ENCODE measurements at places on chromosomes 16 and 17.

- DNase-seq, result no peak
Measured at GRCh38 chr16:82368041-82368440, 198.0 kb upstream of the MPHOSPH6 start.

- no peak for DNase-seq
Measured at GRCh38 chr16:25340973-25341372, 83.3 kb upstream of the ZKSCAN2 start.

- DNase-seq, result no peak
Measured at GRCh38 chr16:23663918-23664317, 14.8 kb upstream of the PLK1 start.

GRCh38 chr17:14922411-14922810, 342.7 kb downstream of the PMP22 start:
- no peak for DNase-seq

GRCh38 chr17:71412803-71413202, 708.0 kb upstream of the SOX9 start:
- no peak for DNase-seq

GRCh38 chr17:75109046-75109406, 743 bp upstream of the ARMC7 start:
- DNase-seq, result no peak

GRCh38 chr17:61291451-61292285, 108.0 kb upstream of the TBX2 start:
- DNase-seq, result no peak

- DNase-seq, result no peak
Measured at GRCh38 chr16:27317320-27317719, 3.5 kb downstream of the IL4R start.

GRCh38 chr16:560701-561412, 663 bp downstream of the PRR35 start:
- DNase-seq, result no peak

DNA sequence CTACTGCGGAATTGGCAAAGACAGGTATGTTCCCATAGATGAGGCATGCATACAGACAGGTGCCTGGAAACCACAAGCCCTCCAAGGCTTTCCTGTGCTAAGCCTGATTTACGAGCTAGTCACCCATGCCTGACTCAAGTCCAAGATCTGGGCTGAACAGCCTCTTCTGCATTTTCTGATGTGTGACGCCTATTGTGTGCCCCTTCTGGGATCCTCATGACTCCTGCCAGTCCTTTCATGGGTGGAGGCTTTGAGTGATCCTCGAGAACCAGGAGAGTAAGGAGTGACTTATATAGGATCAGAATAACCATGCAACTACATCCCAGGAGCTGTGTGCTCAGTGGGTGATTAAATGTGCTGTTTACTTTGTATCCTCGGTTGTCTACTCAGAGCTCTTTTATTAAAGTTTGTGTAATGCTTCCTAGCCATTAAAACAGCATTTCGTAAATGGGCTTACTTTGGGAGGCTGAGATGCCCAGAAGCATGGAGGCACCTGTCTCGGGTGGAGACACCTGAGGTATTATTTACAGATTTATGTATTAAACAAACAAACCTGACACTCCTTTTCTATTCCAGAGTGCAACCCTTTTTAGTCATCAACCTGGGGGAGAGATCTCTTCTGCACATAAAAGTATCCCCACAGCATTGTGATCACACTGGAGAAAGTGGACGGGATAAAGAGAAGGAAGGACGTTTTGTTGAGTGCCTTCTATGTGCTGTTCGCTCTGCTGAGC, 373.0 kb upstream of the DYNLRB2 start:
- DNase-seq, result no peak

GRCh38 chr16:75494184-75494583, 1.1 kb downstream of the CHST6 start:
- DNase-seq, result no peak

DNA sequence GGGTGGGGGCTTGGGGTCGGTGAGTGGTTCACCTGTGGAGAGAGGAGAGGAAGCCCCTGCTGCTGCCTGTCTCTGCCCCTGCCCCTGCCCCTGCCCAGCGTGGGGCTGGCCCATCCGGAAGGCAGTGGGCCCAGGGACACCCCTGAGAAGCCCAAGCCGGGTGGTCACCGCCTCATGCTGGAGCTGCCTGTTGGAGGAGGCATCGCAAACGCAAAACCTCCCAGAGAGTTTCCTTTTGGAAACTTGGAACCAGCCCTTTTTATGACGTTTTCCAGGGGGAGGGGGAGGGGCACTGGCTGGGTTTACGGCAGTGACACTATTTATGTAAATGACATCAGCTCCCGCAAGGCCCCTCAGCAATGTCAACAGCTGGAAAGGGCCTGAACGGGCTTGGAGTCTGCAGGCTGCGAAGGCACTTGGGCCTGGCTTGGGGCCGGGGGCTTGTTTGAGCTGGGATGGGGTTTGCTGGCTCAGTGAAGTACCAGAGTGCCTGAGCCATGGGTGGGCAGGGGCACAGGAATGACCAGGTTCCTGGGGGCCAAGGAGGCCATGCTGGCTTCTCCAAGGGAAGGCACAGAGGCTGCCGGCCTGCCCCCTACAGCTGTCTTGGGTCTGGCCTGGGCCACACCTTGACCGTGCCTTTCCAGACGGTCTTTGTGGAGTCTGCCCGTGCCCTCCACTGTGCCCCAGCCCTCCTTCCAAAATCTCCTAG, 219.5 kb downstream of the NTN1 start:
- DNase-seq, result no peak

GRCh38 chr17:58369214-58370031, 17.4 kb upstream of the SUPT4H1 start:
- DNase-seq, result no peak

DNA sequence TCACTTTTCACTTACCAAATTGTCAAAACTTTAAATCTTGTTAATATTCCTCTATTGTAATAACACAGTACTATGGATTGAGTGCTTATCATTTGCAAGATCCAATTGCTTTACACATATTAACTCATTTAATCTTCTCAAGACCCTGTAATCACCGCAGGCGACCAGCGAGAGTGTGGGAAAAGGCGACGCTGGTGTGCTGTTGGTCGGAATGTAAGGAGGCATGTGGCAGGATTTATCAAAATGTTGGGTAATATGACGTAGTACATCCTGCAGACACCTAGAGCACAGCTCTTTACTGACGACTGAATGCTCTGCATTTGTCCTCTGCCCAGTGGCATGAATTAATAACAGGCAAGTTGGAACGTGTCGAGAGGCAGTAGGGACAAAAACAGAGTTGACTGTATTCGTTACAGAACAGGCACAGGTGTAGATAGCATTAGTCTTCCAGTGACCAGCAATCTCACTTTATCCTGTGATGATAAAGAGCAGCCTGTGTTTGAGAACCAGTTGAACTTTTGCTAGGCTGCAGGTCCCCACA, 80.3 kb downstream of the TNRC6C start:
- no peak for DNase-seq

DNA sequence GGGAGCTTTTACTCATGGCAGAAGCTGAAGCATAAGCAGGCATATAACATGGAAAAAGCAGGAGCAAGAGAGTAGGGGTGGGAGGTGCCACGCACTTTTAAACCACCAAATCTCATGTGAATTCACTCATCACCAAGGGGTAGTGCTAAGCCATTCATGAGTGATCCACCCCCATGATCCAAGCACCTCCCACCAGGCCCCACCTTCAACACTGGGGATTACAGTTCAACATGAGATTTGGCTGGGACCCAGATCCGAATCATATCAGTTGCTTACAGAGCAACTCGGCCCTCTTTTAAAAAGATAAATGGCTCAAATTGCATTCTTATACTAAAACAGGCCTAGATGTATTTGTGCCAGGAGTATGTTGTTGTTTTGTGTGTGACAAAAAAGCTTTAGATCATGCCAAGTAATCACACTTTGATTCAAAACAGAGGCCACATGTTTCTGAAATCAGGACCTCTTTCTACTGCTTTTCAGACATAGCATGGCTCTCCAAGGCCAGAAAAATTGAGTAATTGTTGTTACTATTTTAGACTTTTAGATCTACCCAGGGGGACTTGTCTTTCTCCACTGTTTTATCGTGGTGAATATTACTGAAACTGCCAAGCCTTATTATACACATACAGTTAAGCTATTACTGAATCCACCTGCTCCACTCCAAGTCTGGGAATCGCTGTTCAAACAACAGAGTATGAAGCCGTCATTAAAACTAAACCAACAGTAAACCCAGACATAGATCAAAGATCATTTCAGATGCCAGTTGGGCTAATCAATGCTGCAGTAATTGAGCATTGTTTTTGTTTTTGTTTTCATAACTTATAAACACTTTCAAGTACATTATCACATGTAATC, 163.3 kb downstream of the KCNJ2 start:
- DNase-seq, result no peak

DNA sequence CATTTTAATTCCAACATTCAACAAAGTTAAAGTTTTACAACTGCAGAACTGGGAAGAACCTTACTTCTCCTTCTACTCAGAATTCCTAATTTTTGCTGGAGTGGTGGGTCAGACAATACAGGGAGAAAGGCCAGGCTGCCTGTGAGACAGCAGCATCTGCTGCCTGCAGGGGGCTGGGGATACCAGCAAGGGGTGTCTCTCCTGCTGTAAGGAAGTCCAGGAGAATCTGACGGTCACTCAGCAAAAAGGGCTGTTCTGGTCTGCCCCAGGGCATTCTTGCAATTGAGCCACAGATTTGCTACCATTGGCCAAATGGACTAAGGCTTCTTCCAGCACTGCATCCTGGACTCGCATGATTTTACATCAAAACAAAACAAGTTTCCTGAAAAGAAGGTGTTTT, 426.6 kb upstream of the CDH11 start:
- no peak for DNase-seq

DNA sequence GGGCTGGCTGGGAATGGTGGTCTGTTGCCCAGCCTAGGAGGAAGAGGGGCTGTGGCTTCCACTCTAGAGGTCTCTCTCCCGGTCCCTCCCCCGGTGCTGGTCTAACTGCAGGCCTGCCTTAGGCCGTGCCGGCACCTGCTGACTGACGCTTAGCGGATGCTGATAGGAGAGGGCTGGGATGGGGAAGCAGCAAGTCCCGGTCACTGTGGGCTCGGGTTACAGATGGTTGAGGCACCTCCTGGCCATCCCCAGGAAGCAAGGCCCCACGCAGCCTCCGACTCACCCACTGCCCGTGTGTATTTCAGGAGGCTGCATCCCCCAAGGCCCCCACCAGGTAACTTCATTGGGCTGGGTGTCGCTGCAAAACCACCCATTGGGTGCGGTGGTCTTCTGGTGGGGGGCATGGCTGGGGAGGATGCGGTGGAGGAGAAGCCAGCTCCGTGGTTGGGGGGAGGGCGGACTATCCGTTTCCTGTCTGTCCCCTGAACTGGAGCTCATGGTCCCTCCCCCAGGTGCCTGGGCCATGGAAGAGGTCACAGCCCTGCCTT, 278.9 kb downstream of the SEC14L1 start:
- no peak for DNase-seq

DNA sequence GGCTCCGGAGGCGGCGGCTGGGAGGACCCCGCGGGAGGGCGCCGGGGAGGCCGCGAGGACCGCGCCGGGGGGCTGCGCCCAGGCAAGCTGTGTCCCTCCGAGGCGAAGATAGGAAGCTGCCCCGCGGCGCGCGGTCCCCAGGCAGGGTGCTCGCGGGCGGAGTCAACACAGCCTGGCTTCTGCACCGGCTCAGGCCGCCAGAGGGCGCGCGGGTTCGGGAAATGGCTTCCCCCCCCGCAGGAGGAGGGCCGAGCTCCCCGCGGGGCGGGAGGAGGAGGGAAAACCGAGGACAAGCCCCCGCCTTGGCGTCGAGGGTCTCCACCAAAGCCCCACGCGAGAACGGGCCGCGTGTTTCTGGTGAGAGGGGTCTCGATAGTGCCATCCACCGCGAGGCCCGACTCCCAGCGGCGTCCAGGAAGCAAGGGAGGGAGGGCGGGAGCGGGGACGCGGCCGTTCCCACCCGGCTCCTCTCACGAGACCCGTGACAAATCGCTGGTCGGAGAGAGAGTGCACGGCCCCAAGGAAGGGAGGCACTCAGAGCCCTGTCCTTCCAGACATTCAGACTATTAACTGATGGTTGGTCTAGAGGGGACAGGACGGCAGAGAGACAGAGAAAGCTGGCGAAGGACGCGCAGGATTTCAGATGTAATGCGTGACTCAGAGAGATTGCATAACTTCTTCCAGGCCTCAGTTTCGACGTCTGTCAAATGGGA, 64.4 kb upstream of the DNAJA2 start:
- DNase-seq, result peak; percentile 85

DNA sequence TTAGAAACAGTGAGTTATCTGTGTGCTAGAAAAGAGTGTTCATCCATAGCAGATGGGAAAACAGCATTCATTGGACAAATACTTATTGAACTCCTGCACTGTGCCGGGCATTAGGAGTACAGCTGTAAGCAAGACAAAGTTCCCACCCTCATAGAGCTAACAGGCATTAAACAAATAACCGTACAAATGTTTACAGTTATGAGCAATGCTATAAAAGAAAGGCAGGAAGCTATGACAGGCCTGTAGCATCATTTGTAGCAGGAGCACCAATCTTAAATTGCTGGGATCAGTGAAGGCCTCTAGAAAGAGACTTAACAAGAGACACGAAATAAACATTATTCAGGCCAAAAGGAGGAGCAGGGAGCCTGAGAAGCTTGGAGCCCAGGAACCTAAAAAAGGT, 15.6 kb downstream of the SDR42E1 start:
- no peak for DNase-seq

GRCh38 chr17:59002126-59002525, 104.6 kb downstream of the TRIM37 start:
- no peak for DNase-seq

DNA sequence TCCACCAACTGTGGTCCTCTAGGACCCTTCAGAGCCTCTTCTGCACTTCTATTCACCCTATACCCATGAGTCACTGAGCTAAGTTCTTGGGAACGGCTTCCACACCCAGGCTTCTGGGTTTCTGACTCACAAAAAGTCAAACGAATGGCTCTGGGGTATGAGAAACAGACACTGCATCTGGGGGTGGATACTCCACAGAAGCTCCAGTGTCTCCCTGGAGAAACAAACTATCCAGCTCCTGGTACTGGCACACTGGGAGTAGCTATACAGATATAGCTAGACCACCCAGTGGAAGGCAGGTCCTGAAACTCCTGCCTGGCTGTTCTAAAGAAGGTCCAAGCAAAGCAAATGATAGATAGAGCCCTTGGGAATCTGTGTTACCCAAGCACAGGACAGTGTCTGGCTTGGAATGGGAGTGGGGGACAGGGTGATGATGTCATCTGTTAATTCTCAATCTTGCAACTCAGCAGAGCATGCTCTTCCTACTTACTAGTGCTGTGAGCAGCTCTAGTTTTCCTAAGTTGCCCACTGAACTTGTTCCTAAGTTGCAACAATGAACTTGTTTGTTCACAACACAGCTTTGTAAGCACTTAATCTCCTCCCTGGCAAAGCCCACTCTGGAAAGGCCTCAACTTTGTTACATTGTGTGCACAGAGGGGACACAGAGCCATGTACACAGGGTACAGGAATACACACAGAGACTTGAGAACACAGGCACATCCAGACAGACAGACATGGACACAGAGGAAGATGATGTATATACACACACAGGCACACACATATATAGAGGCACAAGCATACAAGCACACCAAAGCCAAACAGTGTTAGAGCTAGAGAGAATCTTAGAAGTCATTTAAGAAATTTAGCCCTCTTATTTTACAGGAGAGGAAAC, 6.7 kb downstream of the MMP28 start:
- no peak for DNase-seq

Measured in GOT3 (cell line).